ENCODE measurements at places on chromosomes 4 and X.

GRCh38 chr4:152209772-152210493 is 326.0 kb downstream of the FBXW7 start:
- DNase-seq, result peak; percentile 3

- no peak for DNase-seq
Measured at GRCh38 chr4:90152024-90152423, 24.8 kb downstream of the CCSER1 start.

DNA sequence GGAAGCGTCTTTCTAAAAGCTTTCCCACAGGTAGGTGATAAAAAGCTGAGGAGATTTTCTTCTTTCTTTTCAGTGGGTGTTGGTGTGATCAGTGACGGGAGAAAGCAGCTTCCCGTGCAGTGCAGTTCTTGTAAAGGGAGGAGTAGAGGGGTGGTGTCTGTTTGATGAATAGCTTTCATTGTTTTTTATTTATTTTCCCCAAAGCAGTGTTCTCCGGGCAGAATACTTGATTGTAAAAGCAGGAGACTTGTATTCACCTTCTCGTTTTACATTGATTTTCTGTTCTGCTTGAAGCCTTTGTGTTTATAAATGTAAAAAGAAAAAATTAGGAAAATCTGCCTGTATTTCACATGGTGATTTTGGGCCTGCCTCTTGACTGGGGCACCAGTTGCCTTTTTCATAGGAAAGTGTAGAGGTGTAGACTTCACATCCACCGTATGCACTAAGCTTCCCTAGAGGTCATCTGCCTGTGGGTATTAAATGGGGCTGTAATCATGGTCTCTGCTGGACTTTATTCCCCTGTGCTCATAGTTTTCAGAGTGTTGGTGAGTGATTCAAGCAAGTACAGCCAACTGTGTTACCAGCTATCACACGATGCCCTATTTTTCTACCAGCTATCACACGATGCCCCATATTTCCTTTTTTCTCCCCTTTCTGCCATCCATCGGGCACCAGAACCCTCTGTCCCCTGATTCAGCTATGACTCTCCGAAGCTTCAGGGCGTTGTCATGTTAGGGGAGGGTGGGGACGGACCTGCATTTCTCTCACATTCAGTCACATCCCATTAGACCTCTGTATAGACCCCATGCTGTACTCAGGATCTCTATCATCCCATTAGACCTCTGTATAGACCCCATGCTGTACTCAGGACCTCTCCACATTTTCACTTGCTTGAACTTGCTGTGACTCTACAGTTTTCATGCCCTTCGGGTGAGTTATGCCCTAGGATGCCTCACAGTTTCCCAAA is 526.5 kb downstream of the TRIML1 start:
- DNase-seq, result no peak

GRCh38 chr4:39228377-39228776 is 46.0 kb downstream of the WDR19 start:
- DNase-seq, result no peak

DNA sequence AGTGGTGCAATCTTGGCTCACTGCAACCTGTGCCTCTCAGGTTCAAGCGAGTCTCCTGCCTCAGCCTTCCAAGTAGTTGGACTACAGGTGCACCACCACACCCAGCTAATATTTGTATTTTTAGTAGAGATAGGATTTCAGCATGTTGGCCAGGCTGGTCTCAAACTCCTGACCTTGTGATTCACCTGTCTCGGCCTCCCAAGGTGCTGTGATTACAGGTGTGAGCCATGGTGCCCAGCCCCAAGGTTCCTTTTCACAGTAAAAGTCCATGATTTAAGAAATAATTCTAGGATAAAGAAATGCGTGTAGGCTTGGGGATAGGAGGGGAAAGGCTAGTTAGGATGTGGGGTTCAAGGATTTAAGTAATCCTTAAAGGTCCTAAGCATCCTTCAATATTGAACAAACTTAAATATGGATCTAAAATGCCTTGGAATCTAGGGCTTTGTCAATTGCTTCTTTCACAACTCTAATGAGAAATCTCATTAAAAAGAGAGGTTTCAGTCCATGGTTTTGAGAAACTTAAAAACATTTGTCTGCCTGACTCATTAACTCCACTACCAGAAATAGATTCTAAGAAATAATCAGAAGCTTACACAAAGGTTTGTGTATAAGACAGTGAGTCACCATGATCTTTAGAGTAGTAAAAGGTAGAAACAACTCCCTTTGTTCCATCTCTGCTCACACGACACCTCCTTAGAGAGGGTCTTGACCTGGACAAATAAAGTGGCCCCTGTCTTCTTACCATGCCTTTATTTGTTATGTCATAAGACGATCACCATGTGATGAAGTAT is 203.2 kb downstream of the PTTG2 start:
- DNase-seq, result no peak

GRCh38 chrX:21398426-21398825 is 24.2 kb downstream of the CNKSR2 start:
- no peak for DNase-seq

DNA sequence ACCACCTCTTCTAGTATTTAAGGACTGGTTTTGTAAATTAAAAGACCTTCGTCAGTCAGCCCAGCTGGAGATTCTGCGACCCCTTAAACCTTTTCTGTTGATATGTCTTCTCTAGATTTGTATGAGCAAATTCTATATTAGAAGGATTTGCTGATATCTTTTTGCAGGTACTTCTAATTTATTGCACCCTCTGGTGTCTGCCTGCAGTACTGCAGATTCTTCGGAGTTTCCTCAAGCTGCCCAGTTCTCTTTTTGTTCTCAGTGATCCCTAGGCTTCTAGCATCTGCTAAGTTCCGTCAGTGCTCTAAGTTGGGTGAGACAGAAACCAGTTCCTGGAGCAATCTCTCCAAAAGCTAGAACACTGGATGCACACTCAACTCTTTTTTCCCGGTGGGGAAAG is 545.2 kb downstream of the C4orf33 start:
- DNase-seq, result peak; percentile 40

DNA sequence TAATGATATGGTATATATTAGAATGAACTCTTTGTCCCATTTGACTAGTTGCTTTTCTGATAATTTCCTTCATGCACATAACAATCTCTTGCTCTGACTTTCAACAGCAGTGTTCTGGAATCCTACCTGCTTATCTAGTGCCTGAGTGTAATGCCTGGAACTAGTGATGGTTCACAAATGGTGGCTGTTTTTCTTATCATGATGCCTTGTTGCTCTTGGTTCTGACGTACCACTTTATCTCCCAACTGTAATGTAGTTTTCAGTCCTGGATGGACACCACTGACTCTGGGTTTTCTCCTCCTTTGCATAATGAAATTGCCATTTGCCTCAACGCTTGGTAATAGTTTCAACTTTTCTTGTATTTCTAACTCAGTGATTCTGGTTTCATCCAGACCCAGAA is 25.5 kb upstream of the LUZP4 start:
- no peak for DNase-seq

DNA sequence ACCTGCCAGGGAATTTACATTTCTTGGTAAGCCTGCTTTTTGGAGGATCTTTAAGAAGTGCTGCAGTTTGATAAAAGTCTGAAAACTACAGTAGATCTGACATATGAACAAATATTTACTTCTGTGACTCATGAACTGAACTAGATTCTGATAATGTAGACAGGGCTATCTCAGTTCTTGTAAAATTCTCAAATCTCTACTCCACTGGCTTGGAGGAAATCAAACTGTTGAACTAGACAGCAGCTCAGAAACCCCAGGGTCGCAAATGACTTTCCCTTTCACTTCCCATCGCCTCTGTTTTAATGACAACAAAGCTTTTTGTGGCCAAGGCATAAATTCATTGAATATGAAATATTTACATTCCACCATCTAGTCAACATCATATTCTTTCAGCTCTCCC is 15.4 kb upstream of the OCIAD1 start:
- no peak for DNase-seq

GRCh38 chrX:111869639-111870034 is 6.3 kb upstream of the TRPC5OS start:
- peak; percentile 40 for DNase-seq

- peak; percentile 58 for DNase-seq
Measured at GRCh38 chr4:77044461-77045150, 31.2 kb downstream of the CCNI start.

GRCh38 chrX:149121206-149121920 is 383.7 kb downstream of the IDS start:
- peak; percentile 1 for DNase-seq

DNA sequence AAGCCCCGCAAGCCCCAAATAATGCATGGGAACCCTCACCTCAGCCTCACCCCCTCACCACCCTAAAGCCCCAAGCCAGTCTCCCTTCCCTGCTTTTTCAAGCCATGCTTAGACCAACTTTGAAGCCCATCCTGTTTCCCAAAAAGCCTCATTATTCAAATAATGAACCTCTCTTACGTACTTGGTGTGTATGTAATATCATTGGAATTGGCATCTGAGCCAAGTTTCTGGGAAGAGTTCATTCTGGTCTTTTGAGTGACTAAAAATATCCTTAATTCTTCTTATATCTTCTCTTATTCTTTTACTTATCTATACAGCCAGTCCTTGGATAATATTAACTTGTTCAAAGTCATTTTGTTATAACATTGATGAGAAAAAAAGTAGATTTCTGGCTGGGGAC is 875.8 kb upstream of the SLIT2 start:
- DNase-seq, result no peak

DNA sequence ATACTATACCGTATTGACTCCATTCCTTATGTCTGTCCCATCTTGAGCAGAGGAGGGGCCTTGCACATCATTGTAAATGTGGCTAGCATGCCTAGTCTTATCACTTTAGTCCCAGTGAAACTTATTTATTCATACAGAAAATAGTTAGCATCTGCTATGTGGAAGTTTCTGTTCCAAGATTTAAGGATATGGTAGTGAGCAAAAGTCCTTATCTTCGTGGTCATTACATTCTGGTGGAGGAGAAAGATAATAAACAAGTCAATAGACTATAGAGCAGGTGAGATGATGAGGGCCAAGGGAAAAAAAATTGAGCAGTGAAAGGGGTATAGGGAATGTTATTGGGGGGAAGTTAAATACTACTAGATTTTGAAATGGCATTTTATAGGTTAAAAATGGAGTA is 63.4 kb upstream of the PRRG3 start:
- DNase-seq, result no peak

DNA sequence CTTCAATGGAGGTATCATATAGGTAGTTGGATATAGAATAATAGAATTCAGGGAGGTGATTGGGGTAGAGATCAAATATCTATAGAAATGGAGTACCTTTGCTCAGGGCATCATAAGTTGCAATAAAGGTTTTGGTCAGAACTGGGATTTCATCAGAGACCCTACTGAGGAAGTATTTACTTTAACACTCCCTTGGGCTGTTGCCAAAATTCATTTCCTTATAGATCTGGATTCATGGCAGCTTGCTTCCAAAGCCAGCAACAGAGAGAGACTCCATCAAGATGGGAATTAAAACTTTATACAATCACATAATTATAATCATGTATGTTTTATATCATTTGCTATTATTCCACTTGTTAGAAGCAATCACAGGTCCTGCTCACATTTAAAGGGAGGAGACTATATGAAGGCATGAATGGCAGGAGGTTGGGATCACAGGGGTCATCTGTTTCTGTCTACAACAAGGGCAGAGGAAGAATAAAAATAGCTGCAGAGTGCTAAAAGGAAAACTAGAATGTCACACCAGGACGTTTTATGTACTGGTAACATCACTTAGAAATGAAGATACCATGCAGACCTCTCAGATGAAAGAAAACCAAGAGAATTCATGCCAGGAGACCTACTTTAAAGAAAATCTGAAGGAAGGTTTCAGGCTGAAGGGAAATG is 902.1 kb upstream of the LCORL start:
- no peak for DNase-seq

DNA sequence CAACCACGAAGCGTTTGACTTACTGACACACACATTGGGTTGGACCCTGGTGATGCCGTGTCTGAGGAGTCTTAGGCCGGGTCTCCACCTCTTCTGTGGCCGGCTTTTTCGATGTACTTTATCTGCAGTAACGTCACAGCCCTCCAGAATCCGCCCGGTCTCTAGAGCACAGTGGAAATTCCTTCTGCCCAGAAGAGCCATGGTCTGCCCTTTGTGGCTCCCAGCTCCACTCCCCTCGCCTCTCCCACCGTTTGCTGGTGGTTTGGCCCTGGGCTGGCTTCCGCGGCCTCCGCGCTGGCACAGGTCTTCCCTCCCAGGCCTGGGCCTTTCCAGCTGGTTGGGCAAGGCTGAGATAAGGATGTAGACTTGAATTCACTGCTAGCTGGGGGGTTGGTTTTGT is 4.3 kb downstream of the MAEA start:
- DNase-seq, result no peak

GRCh38 chrX:43450355-43450754 is 205.7 kb upstream of the MAOA start:
- DNase-seq, result no peak

- DNase-seq, result peak; percentile 49
Measured at GRCh38 chrX:19019996-19020395, 36.1 kb upstream of the PHKA2 start.

DNA sequence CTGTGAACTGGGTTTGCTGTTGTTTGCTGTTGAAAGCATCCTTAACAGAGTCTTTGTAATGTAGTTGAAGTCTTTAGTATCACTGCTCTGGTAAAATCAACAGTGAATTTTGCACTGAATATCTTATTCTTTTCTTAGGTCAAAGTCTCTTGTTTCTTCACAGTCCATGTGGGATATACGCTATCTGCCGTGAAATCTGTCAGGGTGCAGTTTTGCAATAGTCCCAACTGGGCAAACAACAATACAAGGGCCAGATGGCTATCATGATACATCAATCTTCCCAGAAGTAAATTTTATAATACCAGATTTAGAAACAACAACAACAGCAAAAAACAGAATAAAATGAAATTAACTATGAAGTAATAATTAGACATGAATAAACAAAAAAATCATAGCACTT is 123.5 kb downstream of the PPARGC1A start:
- DNase-seq, result no peak

- peak; percentile 34 for DNase-seq
Measured at GRCh38 chr4:54783402-54784110, 125.8 kb downstream of the KIT start.

GRCh38 chr4:95059663-95060062 is 301.9 kb downstream of the BMPR1B start:
- peak; percentile 27 for DNase-seq

DNA sequence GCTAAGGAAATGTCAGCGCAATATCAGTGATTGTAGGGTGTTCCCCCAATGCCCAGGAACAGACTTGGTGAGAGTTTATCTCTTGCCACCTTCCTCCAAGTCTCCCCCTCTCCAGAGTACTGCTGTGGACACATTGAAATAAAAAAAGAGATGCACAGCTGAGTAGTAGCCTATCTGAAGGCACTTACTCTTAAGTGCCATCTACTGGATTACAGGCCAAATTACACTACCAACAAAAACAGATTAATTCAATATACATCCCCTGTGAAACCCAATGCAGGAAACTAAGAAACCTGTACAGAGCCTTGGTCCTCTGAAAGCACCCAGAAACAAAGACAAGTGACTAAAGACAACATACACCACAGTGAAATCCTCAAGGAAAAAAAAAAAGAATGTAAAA is 460.3 kb downstream of the ZIC3 start:
- peak; percentile 15 for DNase-seq

- no peak for DNase-seq
Measured at GRCh38 chrX:22118161-22118830, 86.2 kb downstream of the PHEX start.

GRCh38 chrX:107683124-107683895 is 55.0 kb downstream of the PRPS1 start:
- DNase-seq, result no peak

- DNase-seq, result peak; percentile 57
Measured at GRCh38 chr4:139167774-139168444, 9.1 kb downstream of the ELF2 start.
